ENCODE measurements at places on chromosomes 6 and 20.
A peak's percentile ranks its signal among the peaks of the same experiment; 100 is the strongest.

DNA sequence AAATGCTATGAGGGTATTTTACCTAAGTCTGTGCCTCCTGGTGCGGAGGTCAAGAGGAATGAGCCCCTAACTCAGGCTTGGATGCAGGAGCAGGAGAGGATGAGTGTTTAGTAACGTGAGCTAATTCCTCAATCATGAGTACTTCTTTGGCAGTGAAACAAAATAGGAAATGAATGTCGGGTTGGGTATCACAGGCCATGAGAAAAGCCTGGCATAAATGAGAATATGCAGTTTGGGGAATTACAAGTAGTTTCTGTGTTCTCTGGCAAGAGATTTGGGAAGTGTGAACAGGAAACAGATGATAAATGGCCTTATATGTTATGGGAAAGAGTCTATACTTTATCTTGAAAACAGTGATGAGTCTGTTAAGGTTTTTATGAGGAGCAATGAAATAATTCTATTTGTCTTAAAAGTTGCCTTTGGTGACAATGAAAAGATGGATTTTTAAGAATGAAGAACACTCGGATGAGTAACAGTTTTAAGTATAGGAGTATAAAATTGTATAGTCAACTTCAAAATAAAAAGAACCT lies 59.0 kb upstream of the RNF146 start:
- peak; percentile 61 for DNase-seq

GRCh38 chr20:41412324-41413120 lies 45.9 kb upstream of the EMILIN3 start:
- no peak for DNase-seq

DNA sequence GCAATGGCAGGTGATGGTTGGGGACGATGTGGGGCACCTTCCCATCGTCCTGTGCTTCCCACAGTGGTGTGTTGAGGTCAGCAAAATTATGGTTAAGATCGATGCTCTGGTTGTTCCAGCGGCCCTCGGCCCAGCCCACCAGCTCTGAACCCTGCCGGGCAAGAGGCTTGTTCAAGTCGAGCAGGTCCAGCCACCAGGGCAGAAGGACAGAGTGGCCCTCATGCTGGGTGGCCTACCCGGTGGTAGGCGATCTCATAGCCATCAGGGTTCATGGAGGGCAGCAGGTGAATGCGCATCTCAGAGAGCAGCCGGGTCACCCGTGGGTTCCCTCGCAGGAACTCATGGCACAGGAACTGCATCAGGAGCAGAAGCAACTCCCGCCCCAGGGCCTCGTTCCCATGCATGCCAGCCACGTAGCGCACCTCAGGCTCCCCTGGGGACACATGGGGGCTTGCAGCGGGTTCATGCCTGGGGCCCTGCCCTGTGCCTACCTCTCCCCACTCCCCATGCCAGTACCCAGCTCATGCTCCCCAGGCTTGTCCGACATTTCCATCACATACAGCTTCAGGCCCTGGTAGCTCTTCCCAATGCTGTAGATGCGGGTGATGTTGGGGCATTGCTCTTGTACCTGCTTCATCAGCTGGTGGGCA lies 4.3 kb downstream of the CPXM1 start:
- DNase-seq: no peak

- no peak for DNase-seq
These were observed 53.1 kb upstream of the FAM83D start for GRCh38 chr20:38873050-38873581.
